ENCODE measurements at places on chromosomes 11 and 22. TPM values are rescaled to one million over a fixed set of nuclear protein-coding genes. Genes with fewer than 3 reads are reported as not detected.

The SLC22A8 gene
- total RNA-seq, result not detected

- DNase-seq, result no peak
Observed at GRCh38 chr11:109984634-109985289, 108.4 kb upstream of the ZC3H12C start.

The ANO9 gene
- total RNA-seq, result 17.6 TPM

The B4GALNT4 gene
- 6.8 TPM for total RNA-seq

The CARS1 gene
- total RNA-seq, result 62.3 TPM

DNA sequence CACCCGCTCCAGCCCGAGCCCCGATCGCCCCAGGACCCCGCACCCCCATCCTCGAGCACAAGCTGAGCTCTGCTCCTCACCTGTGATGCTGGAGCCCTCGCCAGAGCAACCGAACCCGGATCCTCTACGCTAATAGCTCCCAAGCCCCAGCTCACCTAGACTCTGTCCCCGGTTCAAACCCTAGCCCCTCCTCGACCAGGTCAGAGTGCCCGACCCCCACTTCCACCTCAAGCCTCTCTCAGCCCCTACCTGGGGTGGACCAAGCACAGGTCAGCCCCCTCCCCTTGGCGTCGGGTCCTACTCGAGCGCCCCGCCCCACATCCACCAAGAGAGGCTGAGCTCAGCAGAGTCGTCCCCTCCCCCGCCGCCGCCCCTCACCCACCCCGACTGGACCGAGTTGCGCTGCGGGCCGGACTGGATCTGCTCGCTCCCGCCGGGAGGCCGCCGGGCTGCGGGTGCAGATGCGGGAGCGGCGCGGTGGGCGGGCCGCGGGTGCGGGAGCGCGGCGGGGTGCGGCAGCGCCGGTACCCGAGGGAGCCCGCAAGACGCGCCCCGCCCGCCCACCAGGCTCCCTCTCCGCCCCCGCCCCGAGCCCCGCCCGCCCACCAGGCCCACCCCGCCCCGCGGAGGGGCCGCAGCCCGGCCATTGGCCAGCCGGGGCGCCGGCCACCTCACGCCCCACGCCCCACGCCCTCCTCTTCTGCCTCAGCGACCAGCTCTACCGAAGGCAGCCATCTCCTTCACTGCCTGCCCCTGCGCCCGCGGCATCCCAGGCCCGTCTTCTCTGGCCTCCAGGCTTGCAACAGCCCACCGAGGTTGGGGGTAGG, 577 bp upstream of the DKK3 start:
- DNase-seq, result peak; percentile 79

DNA sequence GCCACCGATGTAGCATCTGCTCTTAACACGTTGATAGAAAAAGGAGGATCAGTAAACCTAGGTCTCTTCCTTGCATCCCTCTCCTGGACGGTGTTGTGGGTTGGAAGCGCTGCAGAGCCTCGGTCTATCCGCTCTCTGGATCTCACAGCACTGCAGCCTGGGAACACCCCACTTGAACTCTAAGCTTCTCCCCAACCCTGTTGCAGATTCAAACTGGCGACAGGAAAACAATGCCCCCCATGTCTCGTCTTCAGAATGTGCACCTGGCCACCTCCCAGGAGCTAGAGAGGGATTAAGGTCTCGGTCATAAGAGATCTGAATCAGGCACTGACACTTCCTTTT, 454 bp downstream of the TMEM218 start:
- no peak for DNase-seq

Data from lung (tissue), 17 donors.